ENCODE measurements at places on chromosomes 4 and X.
A peak's percentile ranks its signal among the peaks of the same experiment; 100 is the strongest.

DNA sequence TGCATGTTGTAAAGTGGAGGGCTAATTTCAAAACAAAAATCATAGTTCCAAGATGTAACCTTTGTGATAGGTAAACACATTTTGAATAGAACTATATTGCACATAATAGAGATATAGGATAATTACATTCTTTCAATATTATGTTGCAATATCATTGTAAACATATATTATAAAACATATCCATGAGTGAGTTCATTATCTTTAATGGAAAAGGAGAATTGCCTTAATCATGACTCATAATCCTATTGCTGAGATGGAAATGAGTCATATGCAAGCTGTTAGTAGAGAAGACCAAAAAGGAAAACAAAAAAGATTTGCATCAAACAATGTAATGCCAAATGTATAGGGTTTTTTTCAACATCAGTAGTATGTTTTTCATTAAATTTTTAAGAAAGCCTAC lies 73.7 kb upstream of the WDR44 start:
- DNase-seq = no peak

- DNase-seq = no peak
Measured at GRCh38 chr4:1637580-1638271, 46.4 kb downstream of the FAM53A start.

- DNase-seq = no peak
Measured at GRCh38 chr4:90546114-90546513, 418.9 kb downstream of the CCSER1 start.

DNA sequence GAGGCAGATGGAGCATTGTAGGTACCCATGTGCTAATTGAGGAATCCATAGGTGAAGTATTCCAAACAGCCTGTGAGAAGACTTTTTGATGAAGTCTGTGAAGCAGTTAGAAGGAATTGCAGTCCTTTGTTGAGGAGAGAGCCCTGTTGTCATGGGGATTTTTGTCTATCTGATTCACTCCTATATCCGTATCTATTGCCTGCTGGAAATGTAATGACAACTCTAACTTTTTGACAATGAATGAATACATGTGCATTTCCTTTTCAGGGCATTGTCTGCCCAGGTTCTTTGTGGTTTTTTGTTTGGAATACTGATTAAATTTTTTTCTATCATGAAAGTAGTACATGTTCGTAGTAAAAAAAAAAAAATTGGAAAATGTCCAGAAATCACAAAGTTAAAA lies 31.1 kb downstream of the STK32B start:
- DNase-seq = no peak

GRCh38 chr4:82055156-82055555 lies 318.6 kb downstream of the HNRNPD start:
- no peak for DNase-seq

DNA sequence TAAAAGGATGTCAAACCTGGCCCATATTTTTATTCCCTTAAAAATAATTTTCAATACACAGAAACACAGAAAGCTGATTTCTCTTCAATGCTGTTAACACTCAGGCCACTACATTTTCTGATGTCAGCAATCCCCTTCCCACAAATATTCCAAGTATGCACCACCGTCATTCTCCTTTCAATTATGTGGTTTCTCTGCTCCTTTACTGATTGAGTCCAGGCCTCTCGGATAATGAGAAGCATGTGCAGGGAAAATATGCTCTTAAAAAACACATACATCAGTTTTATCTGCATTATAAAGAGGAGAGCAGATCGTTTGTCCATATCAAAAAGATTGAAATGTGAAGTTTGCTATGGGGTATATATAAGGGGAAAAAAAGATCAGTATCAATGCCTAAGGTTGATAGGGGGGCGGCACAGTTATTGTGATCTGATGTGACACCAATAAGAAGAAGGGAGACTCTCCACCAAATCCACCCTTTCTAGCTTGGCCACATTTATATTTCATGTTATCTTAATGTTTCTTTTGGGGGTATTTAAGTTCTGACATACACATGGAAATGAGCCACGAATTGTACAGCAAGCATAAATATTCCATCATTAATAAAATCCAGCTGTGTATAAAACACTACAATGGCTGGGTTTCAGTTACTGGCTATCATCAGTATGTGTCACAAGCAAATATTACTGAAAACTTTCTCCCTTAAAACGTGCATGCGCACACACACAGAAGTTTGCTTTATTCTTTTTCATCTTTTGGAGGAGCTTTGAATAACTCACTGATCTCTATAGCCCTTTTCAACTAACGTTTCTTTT lies 6.4 kb downstream of the AMOT start:
- DNase-seq = no peak

DNA sequence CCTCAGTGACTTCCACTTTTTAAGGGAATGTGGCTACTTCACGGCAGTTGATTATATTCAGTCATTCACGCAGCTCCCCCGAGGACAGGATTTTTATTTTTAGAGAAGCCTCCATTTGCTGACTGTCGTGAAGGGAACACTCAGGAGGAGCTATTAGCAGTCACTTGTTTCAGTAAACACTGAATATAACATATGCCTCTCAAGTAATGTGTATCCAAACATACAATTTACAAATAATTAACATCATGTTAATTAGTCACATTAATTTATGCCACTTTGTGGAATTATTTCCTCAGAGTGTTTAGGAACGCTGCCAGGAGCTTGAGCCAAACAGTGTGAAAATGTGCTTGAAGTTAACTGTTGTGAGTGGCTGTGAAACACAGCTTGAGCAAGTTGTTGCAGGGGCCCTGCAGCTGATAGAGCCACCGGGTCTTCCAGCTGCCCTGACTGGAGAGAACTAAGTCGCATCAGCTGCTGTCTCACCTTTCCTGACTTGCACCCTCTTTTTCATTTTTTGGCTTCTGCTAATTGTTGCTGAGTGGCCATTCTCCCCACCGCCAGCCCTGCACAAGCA lies 245.6 kb downstream of the LDB2 start:
- no peak for DNase-seq

GRCh38 chrX:106220177-106220576 lies 52.1 kb downstream of the PWWP3B start:
- no peak for DNase-seq

DNA sequence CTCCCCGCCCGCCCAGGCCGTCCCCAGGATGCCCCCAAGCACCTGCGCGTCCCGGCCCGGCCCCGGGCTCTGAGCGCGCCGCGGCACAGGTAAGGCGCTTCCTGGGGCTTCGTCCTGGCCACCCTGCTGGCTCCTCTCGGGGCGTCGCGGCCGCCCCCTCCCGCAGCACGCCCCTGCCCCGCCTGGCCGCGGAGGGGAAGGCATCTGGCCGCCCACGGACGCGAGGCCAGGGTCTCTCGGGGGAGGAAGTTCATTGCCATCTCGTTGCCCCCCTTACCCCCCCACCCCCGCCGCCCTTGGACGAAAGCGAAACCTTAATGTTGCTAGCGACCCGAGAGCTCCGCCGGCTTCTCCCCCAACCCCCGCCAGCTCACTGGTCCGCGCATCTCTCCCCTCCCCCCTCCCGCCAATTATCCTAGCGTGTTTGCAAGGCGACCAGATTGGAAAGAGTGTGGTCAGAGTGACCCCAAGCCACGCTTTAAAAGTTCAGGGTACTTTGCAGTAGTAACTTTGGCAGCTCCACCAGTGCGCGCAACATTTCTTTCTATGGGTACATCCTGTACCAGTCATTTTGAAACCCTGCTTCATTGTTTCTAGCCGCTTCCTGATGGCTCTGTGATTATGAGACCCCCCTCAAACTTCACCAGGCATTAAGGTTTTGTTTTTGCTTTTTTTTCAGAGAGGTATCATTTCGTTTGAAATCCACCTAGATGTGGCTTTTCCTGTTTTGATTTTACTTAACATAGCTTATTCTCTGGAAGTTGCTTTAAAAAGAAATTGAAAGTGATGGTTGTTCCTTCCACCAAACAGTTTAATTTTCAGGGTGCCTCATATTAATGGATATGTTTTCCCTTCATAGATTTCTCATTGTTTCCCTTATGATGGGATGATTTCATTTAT lies 626 bp downstream of the TBC1D1 start:
- DNase-seq = no peak

- peak; percentile 22 for DNase-seq
Measured at GRCh38 chrX:148049441-148049840, 68.3 kb downstream of the FMR1NB start.

All from HepG2 (cell line).